ENCODE measurements at places on chromosomes 1 and 21.

GRCh38 chr1:70278710-70279109 is 57.5 kb downstream of the SRSF11 start:
- DNase-seq = no peak

- DNase-seq = no peak
These were observed 71.8 kb downstream of the ODF2L start for GRCh38 chr1:86324130-86324822.

GRCh38 chr1:236848274-236848923 is 53.3 kb downstream of the MTR start:
- no peak for DNase-seq

DNA sequence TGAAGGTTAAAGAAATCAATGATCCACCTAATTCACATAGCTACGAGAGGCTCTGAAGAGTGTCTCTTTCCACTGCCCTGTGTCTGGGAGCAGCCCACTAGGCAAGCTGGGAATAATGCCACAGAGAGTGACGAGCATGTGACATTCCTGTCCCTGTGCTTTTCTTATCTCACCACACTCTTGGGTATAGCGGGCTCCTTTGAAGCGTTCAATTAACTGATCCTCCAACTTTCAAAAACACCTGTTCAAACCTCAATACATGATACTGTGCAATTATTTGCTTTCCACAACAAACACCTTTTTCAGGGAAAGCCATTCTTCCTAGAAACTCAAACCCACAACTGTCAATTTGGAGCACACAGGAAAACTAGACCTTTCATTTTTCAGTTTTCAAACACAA is 43.4 kb downstream of the PLPP3 start:
- DNase-seq = no peak

GRCh38 chr1:108570128-108570527 is 10.2 kb downstream of the EEIG2 start:
- DNase-seq = no peak

DNA sequence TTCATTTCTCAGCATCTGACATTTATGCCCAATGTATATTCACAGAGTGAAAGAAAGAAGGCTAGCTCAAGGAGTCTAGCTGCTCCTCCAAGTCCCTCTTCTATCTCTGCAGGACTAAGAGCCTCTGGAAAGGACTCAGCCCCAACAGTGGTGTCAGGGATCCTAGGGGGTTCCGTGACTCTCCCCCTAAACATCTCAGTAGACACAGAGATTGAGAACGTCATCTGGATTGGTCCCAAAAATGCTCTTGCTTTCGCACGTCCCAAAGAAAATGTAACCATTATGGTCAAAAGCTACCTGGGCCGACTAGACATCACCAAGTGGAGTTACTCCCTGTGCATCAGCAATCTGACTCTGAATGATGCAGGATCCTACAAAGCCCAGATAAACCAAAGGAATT is 3.7 kb downstream of the LY9 start:
- DNase-seq = no peak

DNA sequence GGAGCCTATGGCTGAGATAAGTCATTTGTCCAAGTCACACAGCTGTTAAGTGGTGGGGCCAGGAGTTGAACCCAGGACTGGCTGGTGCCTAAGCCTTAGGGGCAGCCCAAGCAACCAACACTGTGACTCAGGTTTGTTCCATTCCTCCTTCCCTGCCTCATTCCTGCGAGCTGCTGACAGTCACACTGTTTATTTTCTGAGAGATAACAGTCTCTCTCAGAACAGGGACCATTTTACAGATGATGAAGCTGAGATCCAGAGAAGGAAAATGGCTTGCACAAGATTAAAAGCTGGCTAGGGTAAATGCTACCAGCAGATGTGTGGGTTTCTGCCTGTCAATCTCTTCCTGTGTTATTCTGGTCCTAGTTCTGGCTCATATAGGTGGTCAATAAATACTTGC is 24.3 kb upstream of the TCEA3 start:
- no peak for DNase-seq

- no peak for DNase-seq
These were observed 3.0 kb downstream of the HSPB7 start for GRCh38 chr1:16014509-16015482.

- no peak for DNase-seq
These were observed 32.5 kb downstream of the VN1R5 start for GRCh38 chr1:247288341-247288740.

- DNase-seq = no peak
These were observed 48.8 kb downstream of the PIK3CD start for GRCh38 chr1:9700340-9700739.

- no peak for DNase-seq
These were observed 176.5 kb downstream of the C1orf21 start for GRCh38 chr1:184563308-184563707.

DNA sequence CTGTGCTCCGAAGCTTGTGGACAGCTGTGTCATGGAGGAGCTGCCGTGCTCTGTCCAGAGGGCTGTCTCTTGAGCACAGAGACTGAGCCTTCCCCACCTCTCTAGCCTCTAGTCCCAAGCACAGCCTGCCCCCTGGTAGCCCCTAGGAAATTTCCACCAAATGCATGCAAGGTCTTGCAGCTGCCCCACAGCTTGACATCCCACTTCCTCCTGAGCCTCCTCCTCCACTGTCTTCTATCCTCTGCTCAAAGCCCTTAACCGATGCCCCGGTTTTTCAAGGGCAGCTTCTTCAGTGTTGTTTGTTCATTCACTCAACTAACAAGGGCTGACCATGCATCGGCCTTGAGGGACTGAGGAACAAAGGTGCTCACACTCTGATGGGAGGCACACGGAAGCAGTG is 20.6 kb upstream of the PROK1 start:
- DNase-seq = no peak

DNA sequence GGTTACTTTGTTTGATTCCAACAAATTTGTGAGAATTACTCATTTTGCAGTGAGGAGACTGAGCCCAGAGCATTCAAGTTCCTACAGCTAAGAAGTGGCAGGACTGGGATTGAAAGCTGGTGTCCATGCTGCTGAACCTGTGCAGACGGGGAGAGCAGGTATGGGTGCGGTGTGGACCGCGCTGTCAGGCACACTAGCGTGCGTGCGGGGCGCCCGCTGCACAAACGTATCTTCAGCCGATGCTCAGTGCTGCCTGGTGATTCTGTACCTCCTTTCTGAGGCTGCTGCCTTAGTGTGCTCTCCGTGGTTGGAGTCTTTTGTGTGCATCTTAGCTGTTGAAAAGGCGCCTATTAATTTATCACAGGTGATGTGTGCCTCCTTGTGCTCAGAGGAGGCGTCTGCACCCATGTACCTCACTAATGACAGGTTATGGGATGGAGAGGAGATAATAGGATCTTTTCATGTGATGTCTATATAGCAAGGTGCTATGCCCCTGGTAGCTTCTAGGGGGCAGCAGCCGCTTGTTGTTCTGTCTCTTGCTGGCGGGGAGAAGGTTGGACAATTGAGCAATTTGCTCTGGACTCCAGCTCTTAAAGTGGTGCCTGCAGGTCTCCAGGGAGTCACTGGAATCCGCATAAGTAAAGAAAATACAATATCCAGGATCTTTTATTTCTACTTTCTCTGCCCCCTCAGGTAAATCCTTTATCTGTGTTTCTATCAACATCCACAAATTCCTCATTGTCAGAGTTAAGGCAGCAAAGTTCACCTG is 32.5 kb downstream of the PEX14 start:
- peak; percentile 44 for DNase-seq

GRCh38 chr1:83511146-83511726 is 487.7 kb downstream of the TTLL7 start:
- no peak for DNase-seq

- no peak for DNase-seq
These were observed 103.6 kb upstream of the BARHL2 start for GRCh38 chr1:90820745-90821144.

GRCh38 chr1:159799446-159799985 is 2.6 kb upstream of the FCRL6 start:
- no peak for DNase-seq

DNA sequence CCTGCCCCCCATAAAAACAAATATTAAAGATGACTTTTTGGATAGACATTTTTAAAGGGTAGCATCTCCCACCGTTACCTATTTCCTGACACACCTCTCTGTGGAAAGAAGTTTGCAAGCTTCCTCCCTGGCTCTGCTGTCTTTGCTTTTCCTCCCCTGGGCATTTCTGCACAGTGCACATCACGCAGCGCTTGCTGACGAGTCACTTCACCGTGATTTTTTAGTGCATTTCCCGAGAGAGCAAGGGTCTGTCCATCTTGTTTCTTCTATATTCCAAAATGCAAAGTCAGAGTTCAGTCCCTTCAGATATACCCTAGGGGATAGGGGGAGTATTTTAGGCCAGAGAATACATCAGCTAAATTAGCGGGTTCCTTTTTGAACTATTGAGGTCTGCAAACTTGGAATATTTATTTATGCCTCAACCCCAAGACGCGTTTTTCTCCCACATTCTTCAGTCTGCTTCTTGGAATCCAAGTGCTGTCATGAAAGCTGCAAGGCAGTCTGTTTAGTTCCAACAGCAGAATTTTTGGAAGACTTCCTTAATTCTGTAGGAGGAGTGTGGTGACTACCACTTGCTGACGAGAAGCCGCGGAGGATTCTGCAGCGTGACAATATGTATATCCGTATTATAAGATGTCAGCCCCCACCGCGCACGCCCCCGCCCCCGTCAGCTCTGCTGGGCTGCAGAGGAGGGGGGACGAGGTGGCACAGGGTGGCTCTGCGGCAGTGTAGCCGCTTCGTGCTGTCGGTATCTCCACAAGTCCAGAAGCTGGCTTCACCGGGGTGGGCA is 22.4 kb downstream of the SMYD2 start:
- no peak for DNase-seq

DNA sequence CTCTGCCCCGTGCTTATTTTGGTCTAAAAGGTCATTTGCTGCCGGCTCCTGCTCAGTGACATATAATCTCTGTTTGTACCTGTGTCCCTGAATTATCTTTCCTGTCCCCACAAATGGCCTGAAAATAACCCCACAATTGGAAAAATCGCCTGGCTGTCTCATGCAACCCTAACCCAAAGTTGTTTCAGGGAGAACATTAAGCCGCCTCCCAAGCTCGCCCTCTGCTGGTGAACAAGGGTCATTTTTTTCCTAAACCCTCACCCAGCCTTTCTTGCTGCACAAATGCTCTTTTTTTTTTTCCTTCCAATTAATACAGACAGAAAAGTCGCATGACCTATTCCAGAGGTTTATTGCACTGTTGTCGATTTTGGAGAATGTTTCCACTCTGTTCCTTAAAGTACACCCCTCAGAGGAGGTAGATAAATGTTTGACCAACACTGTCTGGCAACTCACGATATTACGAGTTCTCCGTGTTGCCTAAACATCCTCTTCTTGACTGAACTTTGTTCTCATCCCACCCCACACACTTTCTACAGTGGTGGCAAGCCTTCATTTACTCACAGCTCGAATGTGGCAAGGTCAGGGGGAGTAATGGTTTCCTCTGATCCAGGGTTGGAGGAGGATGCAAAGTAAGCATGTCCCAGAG is 148.7 kb downstream of the ZZZ3 start:
- peak; percentile 68 for DNase-seq

DNA sequence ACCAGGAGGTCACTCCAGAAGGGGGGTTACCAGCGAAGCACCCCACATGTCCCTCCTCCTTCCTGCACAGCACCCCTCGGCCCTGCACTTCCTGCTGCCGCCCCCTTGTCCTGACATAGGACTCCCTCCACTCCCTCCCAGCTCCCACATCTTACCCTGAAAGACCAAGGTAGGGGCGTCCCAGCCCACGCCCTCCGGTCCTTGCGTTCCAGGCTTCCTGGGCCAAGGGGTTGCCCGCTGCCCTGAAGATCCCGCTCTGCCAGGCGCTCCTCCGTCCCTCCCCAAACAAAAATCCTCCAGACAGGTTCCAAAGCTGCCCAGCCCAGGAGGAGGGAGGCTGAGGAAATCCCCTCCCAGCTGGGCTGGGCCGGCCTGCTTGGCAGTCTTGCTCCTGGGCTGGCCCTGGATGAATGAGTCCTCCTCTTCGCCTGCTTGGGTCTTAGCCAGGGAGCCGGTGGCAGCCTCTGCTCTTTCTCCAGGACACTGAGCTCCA is at the start of gene RHBDL2:
TSS of gene RHBDL2 (minus strand) at position 304 of the 493 bp plus-strand sequence. CDS start 22,618 bp downstream, outside the sequence.
- no peak for DNase-seq

DNA sequence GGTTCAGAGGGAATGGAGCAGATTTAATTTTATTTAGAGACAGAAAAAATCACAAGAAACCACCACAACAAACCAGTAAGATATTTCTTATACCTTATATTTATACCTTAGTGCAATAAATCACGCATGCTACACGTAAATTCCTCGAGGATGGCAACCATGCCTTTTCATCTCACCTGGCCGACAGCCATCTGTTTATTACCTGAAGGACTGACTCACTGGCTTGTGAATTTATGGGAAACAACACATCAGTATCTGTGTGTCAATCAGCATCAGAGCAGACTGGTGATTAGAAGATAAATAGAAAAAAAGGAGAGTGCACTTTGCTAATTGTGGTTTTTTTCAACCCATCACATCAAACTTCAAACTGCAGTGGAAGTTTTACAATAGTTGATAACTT is 58.4 kb downstream of the S1PR1 start:
- no peak for DNase-seq

DNA sequence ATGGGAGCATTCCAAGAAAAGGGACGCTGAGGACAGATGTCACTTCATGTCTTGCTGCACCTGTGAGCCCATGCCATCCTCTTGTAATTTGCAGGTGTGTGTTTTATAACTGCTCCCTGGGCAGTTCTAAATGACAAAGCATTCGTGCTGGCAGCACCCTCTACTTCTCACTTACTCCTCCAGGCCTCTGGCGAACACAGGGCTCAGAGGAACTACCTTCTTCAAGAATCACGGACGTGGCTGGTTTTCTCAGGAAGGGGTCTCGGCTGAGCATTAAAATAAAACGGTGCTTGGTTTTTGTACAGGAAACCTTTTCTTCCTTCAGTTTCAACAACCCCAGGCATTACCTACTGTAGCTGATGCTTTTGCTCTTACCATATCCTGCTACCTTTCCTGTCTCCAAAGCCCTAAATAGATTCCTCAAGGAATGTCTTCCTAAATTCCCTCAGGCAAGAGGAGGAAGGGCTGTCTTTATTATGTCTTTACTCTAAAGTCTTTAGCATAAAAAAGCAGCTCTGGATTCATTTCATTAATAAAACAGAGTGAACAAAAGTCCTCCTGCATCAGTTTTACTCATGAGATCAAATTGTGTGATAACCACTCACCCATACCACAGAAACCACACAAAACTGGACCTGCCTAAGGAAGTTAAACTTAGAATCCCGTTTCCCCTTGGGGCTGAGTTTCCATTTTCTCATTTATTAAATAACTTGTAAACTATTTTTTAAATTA is 79.0 kb upstream of the MAP10 start:
- no peak for DNase-seq

- no peak for DNase-seq
These were observed 72.5 kb downstream of the NTMT2 start for GRCh38 chr1:170218257-170218650.

All from stimulated activated CD4-positive, alpha-beta T cell treated with anti-CD3 and anti-CD28 coated beads, Interleukin-2, amount 100 ng/mL, for 24 hours (primary cell).